RCC 7860 (cell line): ENCODE measurements at places on chromosomes 5 and 9.

DNA sequence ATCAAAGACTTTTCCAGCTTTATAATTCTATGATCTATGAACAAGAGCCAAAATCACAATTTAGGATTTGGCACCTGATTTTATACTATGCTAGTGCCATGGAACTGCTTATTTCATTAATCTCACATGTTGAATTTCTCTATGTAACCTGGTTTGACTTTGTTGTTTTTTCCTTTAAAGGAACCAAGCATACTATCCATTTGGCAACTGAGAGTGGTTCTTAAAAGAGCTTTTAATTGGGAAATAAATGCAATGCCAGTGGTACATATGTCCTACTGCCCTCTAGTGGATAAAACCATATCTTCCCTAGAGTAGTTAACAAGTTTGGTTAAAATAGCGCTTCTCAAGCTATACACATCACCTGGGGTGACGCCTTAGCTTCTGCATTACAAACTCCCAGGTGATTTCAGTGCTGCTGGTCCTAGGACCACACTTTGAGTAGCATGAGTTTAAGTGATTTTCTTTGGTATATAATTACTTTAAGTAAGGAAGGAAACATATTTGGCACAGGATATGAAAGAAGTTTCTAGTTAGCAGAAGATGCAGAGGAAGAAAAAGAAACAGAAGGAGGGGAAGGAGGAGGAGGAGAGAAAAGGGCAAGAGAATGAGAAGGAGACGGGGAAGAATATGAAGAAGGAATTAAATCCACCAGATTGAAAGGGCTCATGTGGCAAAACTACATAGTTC lies 56.8 kb downstream of the FGF10 start:
- DNase-seq = peak; percentile 43

DNA sequence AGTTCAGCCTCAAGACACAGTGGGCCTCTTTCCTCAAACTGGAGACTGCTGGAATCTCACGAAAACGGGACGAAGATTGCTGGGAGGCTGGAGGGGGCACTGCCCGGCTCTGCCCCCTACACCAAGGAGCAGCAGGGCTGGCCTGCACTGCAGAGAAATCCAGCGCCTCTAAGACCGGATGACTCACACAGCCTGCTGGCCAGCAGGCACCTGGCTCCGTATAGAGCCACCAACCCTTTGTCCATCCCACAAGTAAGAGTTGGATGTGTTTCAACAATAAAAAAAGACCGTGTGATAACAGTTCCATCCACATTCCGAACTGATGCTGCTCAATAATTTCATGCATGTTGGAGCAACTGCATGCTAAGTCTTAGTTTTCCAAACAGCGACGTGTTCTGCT lies 11.5 kb downstream of the CCDC127 start:
- DNase-seq = no peak

GRCh38 chr5:54900984-54901725 lies 84.2 kb downstream of the ESM1 start:
- DNase-seq = peak; percentile 12

- DNase-seq = no peak
Observed at GRCh38 chr5:103867857-103868598, 305.4 kb upstream of the NUDT12 start.

DNA sequence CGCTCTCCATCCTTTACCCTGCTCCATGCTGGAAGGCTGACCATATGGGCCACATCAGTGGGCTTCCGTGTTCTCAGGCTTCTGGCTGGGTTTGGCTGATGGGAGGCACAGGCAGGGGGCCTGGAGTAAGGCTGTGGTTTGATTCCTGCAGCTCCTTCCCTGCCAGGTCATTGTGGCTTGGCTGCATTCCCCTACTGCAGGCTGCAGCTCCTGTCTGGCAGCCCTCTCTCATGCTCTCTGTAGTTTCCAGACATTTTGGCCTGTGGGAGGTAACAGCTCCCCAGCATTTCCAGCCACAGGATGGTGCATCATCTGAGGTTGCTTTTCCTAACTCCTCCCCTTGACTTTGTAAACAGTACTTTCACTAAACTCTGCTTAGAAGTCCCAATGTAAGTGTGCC lies 102.0 kb upstream of the PTPN3 start:
- peak; percentile 60 for DNase-seq

- DNase-seq = no peak
Observed at GRCh38 chr5:115388240-115388639, 91.8 kb upstream of the CCDC112 start.

GRCh38 chr9:81819859-81820546 lies 108.2 kb upstream of the SPATA31D4 start:
- DNase-seq = no peak

- DNase-seq = no peak
Observed at GRCh38 chr9:137141976-137142936, 3.3 kb downstream of the GRIN1 start.

- no peak for DNase-seq
Observed at GRCh38 chr9:88898039-88898720, 93.1 kb upstream of the S1PR3 start.

- no peak for DNase-seq
Observed at GRCh38 chr5:73946919-73947602, 321.1 kb downstream of the ARHGEF28 start.

DNA sequence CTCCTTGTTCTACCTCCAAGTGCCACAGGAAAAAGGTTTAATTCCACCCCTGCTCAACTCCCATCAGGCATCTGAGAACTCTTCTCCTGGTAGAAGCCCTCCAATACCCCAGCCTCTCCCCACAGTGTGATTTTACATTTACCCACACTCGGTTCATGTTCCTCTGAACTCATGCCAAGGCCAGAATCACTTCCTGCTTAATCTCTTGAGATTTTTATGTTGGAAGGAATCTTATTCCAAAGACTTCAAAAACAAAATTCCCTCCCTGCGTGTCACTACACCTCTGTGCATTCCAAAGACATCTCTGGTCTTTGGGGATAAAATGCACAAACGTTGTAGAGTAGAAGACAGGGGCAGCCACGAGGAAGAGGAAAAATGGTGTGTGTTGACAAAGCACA lies 186.8 kb downstream of the ACTL7B start:
- no peak for DNase-seq

- DNase-seq = no peak
Observed at GRCh38 chr9:17816431-17817027, 237.7 kb downstream of the SH3GL2 start.

GRCh38 chr5:131628990-131629389 lies 6.0 kb downstream of the RAPGEF6 start:
- peak; percentile 30 for DNase-seq

- no peak for DNase-seq
Observed at GRCh38 chr5:627840-628239, 15.7 kb downstream of the CEP72 start.

DNA sequence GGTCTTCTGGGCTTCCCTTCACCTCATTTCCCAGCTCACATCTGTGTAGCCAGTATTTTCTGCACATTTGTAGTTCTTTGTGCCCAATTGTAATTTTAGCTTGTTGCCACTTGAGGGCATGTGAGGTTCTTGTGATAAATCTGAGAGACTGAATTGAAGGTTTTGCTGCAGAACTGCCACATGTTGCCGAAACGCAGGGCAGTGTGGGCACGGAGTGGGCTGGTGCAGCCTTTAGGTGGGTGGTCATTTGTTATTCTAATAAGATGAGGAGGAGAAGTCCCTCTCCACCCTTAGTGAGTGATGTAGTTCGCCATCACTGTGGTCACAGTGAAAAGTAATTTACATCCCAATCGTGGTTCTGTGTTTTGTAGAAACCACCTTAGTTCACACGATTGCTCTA lies 21.2 kb downstream of the OTULIN start:
- DNase-seq = peak; percentile 55

DNA sequence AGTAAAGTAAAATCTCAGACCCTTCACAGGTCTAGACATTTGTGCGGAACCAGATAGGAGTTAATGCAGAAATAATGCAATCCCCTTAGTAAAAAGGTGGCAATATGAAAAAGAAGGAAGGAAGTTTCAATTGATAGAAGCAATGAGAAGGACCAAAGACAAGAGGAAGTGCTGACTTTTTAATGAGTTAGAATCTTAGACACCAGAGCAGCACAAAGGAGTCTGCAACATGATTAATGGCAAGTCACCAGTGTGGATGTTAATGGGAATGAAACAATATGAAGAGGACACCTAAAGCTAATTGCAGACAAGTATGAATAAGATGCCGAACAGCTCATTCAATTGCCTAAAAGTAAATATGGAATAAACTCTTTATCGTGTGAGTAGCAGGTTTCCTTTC lies 50.9 kb downstream of the MEGF9 start:
- DNase-seq = no peak

GRCh38 chr9:109273869-109274268 lies 47.0 kb downstream of the EPB41L4B start:
- DNase-seq = no peak

DNA sequence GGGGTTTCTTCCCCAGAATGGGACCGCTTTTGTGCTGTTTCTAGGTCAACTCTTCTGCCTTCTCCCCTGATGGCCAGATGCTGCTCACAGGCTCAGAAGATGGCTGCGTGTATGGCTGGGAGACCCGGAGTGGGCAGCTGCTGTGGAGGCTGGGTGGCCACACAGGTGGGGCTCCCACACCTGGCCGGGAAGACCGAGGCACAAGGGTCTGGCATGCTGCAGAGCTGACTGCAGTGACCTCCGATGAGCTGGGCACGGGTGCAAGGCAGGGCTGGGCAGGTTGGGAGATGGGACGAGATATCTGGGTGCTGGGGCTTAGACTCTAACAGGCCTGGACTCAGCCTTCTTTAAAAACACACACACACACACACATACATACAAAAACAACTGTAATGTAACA lies 901 bp downstream of the WDR38 start:
- no peak for DNase-seq

DNA sequence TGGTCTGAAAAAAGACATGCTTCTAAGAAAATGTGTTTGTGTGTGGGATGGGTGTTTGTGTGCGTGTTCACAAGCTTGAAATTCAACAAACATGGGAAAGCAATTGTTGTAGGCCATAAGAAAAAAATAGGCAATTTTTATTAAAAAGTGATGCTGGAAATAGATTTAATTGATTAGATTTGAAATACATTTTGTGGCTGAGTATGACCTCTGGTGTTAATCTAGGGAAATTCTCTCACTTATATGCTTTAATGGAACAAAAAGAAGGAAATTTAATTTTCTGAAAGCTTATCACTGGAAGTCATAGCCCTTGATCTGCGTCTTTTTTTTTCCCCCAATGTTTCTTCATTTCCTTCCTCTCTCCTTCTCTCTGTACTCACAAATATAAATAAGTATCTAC lies 3.5 kb upstream of the KCNN2 start:
- DNase-seq = no peak

DNA sequence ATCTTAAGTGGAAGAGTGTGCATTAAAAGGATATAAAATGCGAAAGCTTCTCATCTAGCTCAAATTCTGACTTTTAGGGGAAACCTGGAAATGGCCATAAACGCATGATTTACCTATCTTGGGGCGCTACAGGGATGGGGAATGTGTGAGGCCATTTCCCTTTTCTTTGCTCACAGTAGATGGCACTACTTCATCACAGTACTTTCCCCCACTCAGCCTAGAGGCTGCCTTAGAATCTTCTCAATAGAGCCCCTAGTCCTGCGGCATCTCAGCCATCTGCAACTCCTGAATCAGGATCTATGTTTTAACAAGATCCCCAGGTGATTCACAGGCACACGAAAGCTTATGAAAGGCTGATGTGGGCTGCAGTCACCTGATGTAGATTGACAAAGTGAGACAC lies 110.8 kb downstream of the LHFPL2 start:
- DNase-seq = no peak

GRCh38 chr9:89812556-89813181 lies 207.9 kb downstream of the GADD45G start:
- no peak for DNase-seq

GRCh38 chr9:80061096-80061495 lies 489.3 kb downstream of the TLE4 start:
- DNase-seq = no peak

DNA sequence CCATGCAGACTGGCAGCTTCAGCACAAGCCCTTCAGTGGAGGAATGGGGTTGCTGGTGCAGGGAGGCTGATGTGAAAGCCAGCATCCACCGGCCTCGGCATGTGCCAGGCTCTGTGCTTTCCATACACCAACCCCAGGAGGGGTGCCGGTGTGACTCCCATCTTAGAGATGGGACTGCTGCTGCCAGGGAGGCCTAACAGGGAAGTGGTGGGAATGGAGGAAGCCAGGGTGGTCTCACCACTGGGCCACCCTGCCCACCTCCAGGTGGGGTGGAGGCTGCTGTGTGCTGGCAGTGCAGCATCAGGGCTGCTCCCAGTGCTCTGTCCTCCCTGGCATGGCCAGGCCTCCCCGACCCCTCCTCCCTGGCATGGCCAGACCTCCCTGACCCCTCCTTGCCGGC lies 32.8 kb upstream of the PITX1 start:
- no peak for DNase-seq

DNA sequence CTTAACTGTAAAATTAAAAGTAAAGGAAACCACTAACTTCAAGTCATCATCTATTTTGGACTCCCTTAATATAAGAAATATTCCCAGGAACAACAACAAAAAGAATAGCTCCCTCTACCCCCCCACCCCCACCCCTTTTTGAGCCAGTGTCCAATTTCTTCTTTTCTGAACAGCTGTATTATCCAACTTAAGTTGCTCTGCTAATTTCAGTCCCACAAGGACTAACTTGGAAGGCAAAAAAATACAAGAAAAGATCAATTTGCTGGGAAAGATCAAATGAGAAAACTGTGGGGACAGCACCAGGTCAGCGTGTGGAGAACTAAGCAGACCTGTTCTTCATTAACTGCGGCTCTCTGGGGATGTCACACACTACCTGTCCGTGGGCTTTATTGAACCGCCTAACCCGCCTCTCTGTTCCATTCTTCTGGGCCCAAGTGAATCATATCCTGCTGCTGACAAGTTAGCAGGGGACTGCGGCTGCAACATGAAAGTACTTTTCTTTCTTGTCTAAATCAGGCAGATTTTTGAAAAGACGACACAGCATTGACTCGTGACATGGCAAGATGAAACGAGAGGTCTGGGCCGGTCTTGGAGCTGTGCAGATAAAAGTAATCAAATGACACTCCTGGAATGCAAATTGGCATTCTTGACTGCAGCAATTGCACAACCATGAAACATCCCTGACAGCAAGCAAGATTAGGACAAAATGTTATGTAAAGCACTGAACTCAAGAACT lies 2.7 kb downstream of the BNC2 start:
- peak; percentile 59 for DNase-seq

- DNase-seq = no peak
Observed at GRCh38 chr9:115980502-115980901, 173.1 kb upstream of the PAPPA start.

- no peak for DNase-seq
Observed at GRCh38 chr5:1380011-1380817, 35.3 kb upstream of the CLPTM1L start.

- no peak for DNase-seq
Observed at GRCh38 chr5:78353520-78353919, 6.9 kb upstream of the SCAMP1 start.

- DNase-seq = no peak
Observed at GRCh38 chr5:107772418-107773310, 101.9 kb upstream of the EFNA5 start.

DNA sequence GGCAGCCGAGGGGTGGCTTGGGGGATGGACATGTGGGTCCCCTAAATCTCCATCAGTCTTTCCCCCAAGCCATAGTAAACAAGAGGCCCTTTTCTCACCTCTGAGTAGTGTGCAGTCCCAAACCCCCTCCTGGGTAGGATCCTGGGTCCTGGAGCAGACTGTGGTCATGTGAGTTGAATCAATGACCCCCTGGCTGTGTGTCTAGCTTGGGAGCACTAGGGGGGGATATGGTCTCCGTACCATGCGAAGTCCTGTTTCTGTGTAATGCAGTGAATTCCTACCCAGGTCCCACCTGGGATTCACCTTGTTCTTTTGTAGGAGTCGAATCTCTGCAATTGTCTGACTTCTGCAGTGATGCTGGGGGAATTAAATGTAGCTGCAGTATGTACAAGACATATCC lies 66.2 kb downstream of the FGF18 start:
- DNase-seq = no peak

- no peak for DNase-seq
Observed at GRCh38 chr5:39282561-39282960, 63.2 kb upstream of the FYB1 start.
